ENCODE measurements at places on chromosomes 1 and 21.

DNA sequence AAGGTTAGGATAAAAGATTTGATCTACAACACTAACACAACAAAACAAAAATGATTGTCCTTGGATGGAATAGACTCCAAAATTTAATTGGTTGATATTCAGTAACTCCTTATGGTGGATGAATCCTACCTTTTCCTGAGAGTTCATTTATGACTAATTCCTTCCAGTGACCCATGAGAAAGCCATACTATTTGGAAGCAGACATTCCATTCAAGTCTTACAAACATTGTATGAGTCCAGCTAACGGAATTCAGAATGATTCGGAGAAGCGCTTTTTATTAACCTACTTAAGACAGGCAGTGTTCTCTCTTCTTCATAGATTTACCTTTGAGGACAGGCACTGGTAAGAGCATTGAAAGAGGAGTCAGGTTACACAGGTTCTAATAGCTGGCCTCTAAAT, 155.6 kb upstream of the ZNF648 start:
- no peak for DNase-seq

DNA sequence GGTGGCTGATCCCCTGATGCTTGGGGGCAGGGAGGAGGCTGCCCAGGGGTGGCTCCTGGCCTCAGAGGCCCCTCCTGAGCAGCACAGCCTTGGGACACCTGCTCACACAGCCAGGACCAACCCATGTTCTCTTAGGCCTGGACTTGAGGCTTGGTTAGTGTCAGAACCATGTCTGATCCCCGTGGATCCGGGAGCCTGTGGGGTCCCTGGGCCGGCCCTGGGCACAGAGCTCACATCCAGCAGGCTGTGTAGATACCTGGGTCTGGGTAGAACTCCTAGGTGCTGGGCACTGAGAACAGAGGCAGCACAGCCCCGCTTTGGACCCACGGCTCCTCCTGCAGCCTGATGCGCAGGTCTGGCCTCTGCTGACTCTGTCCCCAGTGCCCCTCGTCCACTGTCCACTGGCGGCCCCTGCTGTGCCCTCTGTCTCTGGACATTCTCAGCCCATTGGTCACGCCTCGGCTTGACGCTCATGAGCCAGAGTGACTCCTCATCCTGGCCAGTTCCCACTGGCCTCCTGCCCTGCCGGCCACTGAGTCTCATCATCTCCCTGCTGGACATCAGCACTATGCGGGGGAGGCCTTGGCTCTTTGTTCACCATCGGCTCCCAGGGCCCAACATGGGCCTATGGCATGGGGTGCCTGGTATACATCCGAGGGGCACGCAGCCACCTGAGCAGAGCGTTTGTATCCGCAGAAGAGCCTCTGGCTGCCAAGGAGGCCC, 70.2 kb downstream of the TRIM11 start:
- DNase-seq, result no peak

- DNase-seq, result no peak
Observed at GRCh38 chr1:36754366-36754765, 271.7 kb upstream of the CSF3R start.

GRCh38 chr1:192489748-192490147, 85.8 kb upstream of the RGS1 start:
- DNase-seq, result no peak

- no peak for DNase-seq
Observed at GRCh38 chr1:10888291-10888690, 91.8 kb upstream of the CASZ1 start.

- no peak for DNase-seq
Observed at GRCh38 chr1:27111626-27112573, 43.0 kb downstream of the SLC9A1 start.

DNA sequence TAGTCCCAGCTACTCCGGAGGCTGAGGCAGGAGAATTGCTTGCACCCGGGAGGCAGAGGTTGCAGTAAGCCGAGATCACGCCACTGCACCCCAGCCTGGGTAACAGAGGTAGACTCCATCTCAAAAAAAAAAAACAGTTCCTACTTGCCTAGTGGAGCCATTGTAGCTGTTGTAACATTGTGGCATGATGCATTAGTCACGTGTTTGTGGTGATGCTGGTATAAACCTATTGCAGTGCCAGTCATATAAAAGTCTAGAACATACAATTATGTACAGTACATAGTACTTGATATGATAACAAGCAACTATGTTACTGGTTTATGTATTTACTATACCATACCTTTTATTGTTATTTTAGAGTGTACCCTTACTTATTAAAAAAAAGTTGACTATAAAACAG, 16.2 kb downstream of the KYAT3 start:
- DNase-seq, result no peak

GRCh38 chr21:33419538-33420123, 16.4 kb downstream of the IFNGR2 start:
- no peak for DNase-seq
